ENCODE measurements at places on chromosomes 12 and 14. TPM values are rescaled to one million over a fixed set of nuclear protein-coding genes. Genes with fewer than 3 reads are reported as not detected.

DNA sequence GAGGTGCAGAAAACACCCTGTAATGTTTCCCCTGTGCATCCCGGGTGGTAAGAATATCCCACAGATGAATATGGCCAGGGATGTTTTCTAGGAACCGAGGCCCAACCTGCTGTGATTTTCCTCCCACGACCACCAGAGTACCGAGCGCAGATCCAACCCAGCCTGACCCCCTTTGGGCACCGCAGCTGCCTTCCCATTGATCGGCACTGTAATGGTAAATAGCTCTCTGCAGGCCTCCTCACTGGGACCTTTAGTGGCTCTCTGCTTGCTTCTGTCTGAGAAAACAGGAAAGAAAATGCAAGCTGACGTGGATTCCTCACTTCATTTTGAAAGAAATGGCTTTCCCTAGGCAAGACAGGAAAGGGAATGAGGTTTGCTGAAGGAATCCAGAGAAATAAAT, 2.4 kb upstream of the RAB15 start:
- DNase-seq: no peak

- DNase-seq: no peak
Measured at GRCh38 chr14:104361101-104361591, 218.4 kb upstream of the C14orf180 start.

The C12orf56 gene
- 2.0 TPM for total RNA-seq

DNA sequence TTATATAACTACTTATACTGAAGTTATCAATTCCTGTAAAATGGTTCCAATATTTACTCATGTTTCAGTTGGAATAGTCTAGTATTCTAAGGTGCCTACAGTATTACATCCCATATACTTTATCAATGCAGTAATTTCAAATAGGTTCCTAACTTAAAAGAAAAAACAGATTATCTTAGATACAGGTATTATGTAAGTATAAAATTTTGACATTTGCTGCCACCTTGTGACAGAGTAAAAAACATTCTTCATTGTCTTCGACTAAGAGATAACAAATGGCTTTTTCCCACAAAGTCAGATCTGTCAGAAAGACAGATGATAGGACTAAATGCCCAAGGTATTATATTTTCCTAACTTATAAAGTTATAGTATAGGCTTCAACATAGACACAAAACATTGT, 78.7 kb downstream of the TXNDC16 start:
- peak; percentile 60 for DNase-seq

The LRP6 gene
- 23.0 TPM for total RNA-seq

- DNase-seq: no peak
Measured at GRCh38 chr12:26233631-26234030, 38.3 kb downstream of the SSPN start.

Measured in bronchial epithelial cell (primary cell).